Mesothelial cell of epicardium (in vitro differentiated cells): ENCODE measurements at places on chromosomes 3 and 15. TPM values are rescaled to one million over a fixed set of nuclear protein-coding genes. Genes with fewer than 3 reads are reported as not detected.

GRCh38 chr15:88015228-88015860, 241.2 kb downstream of the NTRK3 start:
- no peak for DNase-seq

- no peak for DNase-seq
Observed at GRCh38 chr15:101827257-101827656, 15.3 kb downstream of the OR4F15 start.

The FGF7 gene
- total RNA-seq: 5.7 to 8.7 TPM (median 7.9 TPM) in 3 replicates

DNA sequence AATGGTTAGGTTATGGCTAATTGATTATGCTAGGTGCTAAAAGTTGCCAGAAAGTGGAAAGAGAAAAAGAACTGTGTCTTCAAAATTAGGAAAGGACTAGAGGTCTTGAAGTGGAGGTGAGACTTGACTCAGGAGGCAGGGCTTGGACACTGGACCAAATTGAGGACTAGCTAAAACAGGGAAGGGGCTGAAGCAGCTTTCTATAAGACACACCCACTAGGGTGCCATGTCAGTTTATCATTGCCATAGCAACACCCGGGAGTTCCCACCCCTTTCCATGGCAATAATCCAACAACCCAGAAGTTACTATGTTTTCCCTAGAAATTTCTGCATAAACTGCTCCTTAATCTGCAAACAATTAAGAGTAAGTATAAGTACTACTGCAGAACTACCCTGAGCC, 42.9 kb upstream of the MITF start:
- no peak for DNase-seq

GRCh38 chr3:132236701-132237651, 80.2 kb upstream of the ACP3 start:
- no peak for DNase-seq

The SST gene
- total RNA-seq: 5.6 to 10.8 TPM (median 7.3 TPM) in 3 replicates

DNA sequence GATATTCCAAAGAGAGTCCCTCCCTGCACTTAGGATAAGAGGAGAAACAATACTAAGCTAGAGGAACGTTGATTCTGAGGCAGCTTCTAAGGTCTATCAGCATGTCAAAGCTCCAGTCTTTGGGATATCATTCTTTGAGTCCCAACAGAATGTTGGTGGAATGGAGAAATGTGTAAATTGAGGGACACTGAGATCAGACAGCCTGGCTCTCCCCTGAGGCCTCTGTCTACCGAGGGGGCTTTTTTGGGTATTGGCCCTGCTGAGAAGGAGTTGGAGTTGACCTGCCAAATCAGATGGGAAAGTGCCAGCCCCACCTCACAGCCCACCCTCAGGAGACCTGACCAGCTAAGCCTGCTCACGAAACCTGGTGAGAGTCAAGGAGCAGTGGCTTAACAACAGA, 27.6 kb upstream of the LRTM1 start:
- DNase-seq: no peak

The FEZF2 gene
- total RNA-seq: not detected in 3 replicates

DNA sequence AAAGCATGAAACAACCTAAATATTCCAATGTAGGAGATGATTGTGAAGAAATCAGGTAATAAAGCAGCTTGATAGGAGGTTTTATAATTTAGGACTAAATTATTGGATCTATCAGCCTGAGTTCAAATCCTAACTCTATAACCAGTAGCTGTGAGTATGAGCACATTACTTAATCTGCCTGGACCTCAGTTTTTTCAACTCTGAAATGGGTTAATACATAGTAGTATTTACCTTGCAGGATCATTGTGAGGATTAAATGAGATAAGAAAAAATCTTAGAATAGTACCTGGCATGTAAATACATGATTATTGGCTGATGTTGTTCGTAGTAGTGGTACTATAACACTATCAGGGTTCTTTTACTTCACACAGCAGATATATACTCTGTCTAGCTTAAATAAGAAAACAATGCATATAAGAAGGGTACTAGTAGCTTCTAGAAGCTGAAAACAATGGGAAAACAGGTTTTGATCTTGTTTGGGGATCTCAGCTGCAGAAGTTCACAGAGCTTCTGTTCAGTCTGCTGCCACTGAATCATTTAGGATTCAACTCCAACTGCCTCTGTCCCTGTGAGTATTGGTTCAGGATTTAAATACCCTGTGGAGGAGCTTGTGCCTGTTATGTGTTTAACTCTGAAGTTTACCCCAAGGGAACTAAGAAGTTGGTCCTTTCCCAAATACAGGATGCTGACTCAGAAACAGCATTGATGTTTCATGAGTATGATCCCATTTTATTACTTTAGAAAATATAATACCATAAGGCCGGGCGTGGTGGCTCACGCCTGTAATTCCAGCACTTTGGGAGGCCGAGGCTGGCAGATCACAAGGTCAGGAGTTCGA, 34.2 kb downstream of the KAT2B start:
- DNase-seq: no peak

GRCh38 chr3:143445118-143445517, 325.5 kb downstream of the CHST2 start:
- no peak for DNase-seq

DNA sequence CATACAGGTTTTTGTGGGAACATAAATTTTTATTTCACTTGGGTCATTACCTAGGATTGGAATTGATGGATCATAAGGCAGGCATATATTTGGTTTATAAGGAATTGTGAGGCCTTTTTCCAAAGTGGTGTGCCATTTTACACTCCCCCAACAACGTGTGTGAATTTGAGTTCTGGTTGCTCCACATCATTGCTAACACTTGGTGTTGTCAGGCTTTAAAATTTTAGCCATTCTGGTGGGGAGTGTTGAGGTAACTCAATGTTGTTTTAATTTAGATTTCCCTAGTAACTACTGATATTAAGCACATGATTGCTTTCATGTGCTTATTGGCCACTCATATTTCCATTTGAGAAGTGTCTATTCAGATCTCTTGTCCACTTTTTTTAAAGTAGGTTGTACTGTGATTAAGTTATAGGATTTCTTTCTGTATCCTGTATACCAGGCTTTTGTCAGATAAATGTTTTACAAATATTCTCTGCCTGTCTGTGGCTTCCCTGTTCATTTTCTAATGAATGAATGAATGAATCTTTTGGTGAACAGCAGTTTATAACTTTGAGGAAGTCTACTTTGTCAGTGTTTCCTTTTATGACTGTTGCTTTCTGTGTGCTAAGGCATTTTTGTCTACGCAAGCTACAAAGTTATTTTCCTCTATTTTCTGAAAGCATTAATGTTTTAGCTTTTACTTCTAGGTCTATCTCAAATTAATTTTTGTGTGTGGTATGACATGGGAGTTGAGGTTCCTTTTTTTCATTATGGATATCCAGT, 17.9 kb upstream of the NR2C2 start:
- no peak for DNase-seq

GRCh38 chr3:66456711-66457173, 44.1 kb downstream of the LRIG1 start:
- no peak for DNase-seq

DNA sequence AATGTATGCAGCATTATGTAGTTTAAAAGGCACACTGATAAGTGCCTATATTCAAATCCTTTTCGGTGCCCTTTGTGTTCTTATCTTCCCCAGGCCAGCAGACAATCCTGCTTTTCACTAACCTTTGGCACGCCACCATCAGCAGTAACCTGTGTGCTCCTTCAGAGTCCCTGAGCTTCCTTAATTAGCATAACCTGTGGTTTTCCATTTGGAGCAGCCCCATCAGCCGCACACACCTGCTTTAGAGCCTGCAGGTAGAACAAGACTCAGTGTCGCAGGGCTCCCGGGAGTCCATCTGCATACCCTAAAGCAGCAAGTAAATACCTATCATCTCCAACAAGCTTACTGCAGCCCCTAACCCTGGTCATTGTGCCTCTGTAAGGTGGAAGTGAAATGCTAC, 755.1 kb downstream of the ROBO2 start:
- DNase-seq: no peak

DNA sequence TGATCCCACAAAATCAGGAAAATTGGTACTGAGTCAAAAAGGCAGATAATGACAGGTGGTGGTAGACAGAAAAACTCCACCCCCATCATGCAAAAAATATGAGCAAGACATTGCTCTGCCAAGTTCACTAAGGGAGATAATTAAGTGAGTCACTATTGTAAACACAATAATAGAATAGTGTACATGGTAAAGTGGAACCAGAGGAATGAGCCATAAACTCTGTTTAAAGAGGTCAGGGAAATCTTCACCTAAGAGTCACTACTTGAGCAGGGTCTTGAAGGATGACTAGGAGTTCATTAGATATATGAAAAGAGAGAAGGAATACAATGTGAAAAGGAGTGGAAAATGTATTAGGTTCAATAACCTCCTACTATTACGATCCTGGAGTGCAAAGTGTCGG, 213.4 kb upstream of the PEX5L start:
- DNase-seq: no peak

- DNase-seq: no peak
Observed at GRCh38 chr3:178260887-178261565, 275.2 kb upstream of the KCNMB2 start.

The GRAMD2A gene
- total RNA-seq: 2.0 to 3.5 TPM (median 2.6 TPM) in 3 replicates

The COL6A5 gene
- 0.04 to 0.09 TPM (median 0.07 TPM) in 3 replicates for total RNA-seq

DNA sequence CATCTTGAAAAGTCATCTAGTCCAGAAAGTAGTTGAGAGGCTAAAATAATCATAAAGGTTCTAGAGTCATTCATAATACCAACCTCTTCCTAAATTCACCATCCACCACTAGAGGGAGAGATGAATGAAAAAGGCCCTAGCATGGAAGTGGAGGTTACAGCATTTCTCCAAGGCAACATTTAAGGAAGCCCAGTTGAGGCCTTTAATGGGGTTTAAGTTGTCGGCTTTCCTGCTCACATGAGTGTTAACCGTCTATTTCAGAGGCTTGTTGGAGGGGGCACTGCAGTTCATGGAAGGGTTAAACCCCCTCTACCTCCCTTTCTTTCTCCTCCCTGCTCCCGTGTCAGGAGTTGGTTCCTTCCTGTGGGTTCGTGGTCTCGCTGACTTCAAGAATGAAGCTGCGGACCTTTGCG, 3.8 kb upstream of the SLCO3A1 start:
- DNase-seq: no peak

The ADAMTS17 gene
- 39.4 to 42.1 TPM (median 40.2 TPM) in 3 replicates for total RNA-seq

DNA sequence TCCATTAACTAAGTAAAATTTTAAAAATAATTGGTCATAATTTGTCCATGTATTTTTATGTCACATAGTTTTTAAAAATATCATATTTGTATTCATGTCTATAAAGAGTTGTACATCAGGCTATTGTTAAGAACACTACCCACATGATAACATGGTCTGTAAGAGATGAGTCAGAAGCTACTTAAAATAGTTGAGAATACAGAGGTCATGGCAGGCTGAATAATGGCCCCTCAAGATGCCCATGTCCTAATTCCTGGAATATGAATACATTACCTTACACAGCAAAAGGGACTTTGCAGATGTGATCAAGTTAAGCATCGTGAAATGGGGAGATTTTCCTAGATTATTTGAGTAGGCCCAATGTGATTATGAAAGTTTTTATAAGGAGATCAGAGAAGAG, 782.9 kb upstream of the GOLIM4 start:
- DNase-seq: no peak

The CDV3 gene
- total RNA-seq: 127 to 135 TPM (median 132 TPM) in 3 replicates

DNA sequence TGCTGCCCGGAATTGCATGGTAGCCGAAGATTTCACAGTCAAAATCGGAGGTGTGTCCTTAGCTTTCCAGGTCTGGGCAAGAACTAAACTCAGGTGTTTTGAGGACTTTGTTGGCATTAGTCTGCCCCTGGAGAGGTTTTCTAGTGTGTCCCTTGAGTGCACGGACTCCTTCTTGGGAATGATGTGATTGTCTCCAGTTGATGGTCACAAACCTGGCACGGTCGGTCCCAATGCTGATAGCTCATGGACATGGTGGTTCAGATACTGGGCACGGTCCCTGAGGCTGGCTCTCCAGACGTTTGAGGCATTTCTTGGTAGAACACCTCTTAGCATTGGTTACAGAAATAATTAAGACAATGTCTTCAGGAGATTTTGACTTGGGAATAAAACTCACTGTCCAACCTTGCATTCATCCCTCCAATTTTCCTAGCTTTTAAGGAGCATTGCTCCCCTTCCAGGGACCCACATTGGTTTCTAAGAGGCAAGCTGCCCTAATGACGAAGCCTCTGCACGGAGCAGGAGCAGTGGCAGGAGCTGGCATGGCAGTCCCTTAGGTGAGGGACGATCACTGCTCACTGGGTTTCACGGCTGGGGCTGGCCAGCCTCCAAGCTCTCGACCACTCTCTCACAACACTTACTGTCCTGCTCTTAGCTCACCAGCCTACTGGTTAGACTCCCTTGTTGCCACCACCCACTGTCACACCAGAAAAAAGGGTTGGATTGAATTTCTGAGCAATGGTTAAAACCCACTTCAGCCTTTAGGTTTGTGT, 68.1 kb downstream of the PGPEP1L start:
- DNase-seq: no peak

The ACSBG1 gene
- total RNA-seq: 0.57 to 1.2 TPM (median 0.73 TPM) in 3 replicates
